Psoas muscle (tissue), 8 donors: ENCODE measurements at places on chromosomes 2 and 18. TPM values are rescaled to one million over a fixed set of nuclear protein-coding genes. Genes with fewer than 3 reads are reported as not detected.

GRCh38 chr2:156064540-156064939 lies 268.0 kb downstream of the NR4A2 start:
- H3K4me1 ChIP-seq, result no peaks in the 10 kb centered on the region
- no peaks in the 10 kb centered on the region for H3K36me3 ChIP-seq
- no peak for DNase-seq
- no peaks in the 10 kb centered on the region for H3K27me3 ChIP-seq

DNA sequence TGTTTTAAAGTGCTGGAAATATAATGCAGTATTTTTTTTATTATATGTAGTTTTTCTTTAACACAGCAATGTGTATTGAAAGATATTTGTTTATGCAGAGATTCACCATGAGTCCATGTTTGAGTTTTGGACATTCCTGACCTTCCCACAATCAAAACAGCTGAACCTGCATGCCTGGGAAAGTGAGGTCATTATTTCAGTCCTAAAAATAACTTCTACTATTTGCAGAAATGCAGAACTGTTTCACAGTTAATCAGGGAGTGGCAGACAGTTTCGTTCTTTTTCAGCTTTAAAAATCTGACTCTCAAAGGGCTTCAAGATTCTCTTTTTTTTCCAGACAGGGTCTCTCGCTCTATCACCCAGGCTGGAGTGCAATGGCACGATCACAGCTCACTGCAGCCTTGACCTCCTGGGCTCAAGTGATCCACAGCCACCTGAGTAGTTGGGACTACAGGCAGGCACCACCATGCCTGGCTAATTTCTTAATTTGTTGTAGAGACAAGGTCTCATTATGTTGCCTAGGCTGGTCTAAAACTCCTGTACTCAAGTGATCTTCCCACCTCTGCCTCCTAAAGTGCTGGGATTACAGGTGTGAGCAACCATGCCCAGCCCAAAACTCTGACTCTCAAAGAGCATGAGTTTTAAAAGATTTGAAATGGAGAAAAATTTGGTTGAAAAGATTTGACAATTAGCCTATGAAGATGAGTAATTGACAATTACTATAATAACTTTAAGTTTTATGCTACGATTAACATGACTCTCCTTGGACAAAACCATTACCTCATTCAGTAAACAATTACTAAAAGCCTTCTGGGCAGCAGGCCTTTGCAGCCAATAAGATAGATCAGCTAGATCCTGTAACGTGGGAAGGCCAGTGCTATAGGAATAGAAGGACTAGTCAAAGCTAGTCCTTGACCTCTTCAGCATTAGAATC lies 5.0 kb upstream of the MYL12B start:
- H3K4me1 ChIP-seq, result peaks cover 70% of the 10 kb centered on the region
- DNase-seq, result no peak
- peaks cover 16% of the 10 kb centered on the region for H3K36me3 ChIP-seq
- H3K27me3 ChIP-seq, result no peaks in the 10 kb centered on the region
- peak overlapping the region; percentile 85 for H3K4me3 ChIP-seq

SERPINB4 gene
- total RNA-seq, result not detected

GRCh38 chr2:152432206-152432653 lies 97.3 kb downstream of the FMNL2 start:
- peak overlapping the region; percentile 79 for H3K27ac ChIP-seq
- no peaks in the 10 kb centered on the region for H3K27me3 ChIP-seq
- H3K4me1 ChIP-seq, result peaks cover 44% of the 10 kb centered on the region
- H3K4me3 ChIP-seq, result no peak overlapping the region
- DNase-seq, result peak; percentile 34
- H3K36me3 ChIP-seq, result no peaks in the 10 kb centered on the region

ACADL gene
- 14.7 TPM for total RNA-seq
